Astrocyte (in vitro differentiated cells and primary cell): ENCODE measurements at places on chromosomes 6 and 20. TPM values are rescaled to one million over a fixed set of nuclear protein-coding genes. Genes with fewer than 3 reads are reported as not detected.
A peak's percentile ranks its signal among the peaks of the same experiment; 100 is the strongest.

DNA sequence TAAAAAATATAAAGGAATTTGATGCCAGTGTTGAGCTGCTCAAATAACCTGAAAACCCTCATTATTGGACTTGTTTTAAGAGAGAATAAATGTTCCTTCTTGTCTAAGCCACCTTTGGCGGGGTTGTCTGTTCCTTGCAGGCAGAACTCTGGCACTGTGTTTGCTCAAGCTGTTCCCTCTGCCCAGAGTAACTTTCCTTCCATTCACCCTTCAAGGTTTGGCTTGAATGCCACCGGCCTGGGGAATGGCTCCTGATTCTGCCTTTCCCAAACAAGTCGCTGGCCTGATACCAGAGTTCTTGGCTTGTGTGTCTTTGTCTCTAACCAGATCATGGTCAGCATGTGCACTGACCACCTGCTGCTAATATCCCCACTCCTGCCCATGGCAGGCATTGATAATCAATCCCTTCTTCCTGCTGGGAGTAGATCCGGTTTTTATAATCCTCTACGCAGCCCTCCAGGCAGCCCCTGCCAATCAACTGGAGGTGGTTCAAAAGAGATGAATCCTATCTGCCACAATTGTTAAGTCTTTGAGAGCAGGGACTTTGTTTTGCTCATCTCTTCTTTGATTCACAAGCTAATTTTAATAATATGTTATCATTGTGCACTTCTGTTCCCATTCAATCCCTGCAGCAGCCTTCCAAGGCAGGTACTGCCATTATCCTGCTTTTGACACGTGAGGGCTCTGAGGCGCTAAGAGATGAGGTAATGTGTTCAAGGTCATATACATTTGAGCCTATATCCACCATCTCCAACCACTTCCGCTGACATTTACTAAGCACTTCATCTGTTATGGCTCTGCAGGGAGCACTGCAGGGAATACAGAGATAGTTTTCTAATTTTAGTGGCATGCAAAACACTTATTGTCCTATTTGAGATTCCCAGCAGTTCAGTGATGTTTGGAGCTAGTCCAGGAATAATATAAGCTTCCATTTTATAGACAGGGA lies 3.1 kb upstream of the CCM2L start:
- DNase-seq, result no peak

- no peak for DNase-seq
Observed at GRCh38 chr6:120096696-120097260, 747.2 kb upstream of the MAN1A1 start.

Gene SLC22A3
- total RNA-seq, result 0.57 and 0.89 TPM in 2 replicates

GRCh38 chr6:14128012-14128411 lies 10.4 kb downstream of the CD83 start:
- no peak for DNase-seq

- DNase-seq, result no peak
Observed at GRCh38 chr6:31079656-31080261, 32.6 kb downstream of the C6orf15 start.

DNA sequence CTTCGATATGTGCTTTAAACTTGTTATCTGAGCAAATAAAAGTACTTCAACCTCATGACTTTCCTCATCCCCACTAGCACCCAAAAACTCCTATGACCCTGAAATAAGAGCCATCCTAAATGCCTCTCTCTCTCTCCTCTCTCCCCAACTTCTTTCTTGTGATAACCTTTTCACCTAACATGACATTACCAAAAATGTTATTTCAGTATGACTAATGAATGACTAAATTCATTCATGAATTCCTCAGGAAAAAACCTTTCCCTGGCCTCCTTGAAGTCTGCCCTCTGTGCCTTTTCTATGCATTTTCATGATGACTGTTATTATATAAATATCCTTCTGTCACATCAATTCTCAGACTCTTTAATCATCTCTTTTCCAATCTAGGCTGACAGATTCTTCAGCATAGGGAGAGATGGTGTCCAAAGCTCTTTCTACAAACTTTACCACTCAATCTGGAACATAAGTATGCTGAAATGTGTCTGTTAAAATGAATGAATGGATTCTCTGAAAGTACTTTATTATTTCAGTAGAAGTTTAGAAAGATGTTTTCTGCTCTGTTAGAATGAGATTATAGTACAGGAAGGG lies 114.3 kb upstream of the GGTLC1 start:
- no peak for DNase-seq

Gene SLC17A3
- total RNA-seq, result not detected in 2 replicates

- DNase-seq, result peak; percentile 99
Observed at GRCh38 chr6:1952740-1953360, 292.6 kb downstream of the GMDS start.

Gene RHAG
- total RNA-seq, result not detected in 2 replicates

Gene DDRGK1
- 36.7 and 42.8 TPM in 2 replicates for total RNA-seq

DNA sequence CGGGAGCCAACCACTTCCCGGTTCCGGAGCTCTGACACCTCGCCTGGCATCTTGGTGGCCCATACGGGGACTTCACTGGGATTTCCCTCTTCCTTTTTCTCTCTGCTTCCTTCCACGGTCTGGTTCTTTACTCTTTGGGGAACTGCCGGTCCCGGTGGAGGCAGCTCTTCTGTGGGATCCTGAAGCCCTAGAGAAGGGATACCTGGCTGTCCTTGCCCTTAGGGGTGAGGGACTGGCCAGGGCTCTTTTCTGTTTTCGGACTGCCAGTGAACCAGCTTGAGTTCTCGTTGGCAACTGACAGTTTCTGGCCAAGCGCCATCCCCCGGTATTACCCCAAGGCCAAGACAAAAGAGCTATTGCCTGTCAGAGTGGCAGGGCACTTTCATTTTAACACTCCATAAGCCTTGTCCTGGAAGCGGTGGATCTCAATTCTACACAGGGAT lies 880 bp upstream of the CPXM1 start:
- DNase-seq, result no peak

Gene CCN5
- total RNA-seq, result not detected in 2 replicates

DNA sequence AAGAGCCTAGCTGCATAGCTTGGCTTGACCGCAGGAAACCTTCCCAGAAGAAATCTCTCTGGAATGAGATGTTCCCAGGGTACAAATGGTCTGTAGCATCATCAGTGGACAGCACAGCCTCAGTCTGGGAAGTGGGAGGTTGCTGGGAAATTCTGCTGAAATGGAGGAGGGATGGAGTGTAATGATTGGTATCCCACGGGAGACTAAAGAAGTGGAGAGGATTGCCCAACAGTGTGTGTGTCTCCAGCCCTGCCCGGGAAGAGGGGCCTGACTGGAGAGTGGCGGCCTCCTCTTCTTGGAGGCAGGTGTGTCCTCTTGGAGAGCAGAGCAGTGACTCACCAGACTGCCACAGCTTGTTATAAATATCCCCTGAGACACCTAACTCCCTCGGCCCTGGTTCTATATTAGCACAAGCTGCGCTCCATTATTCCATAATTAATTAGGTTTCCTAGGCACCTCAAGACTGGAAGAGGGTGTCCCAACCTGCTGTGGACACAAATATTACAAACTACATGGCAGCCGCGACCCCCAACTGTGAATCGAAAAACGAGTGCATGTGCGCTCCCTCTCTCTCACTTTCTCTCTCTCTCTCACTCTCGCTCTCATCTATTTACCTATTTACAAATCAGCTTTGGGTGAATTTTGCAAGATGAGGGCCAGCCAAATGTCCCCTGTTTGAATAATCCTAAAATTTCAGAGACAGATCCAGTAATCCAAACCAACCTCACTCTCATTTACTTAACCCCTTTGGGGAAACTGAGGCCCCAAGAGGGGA lies 68.8 kb downstream of the FGD2 start:
- peak; percentile 52 for DNase-seq

Gene ZNF391
- total RNA-seq, result 6.0 and 7.2 TPM in 2 replicates
